Activated CD8-positive, alpha-beta memory T cell treated with anti-CD3 and anti-CD28 coated beads for 4 hours (primary cell): ENCODE measurements at places on chromosomes 5 and 9.

GRCh38 chr9:19925674-19926503 is 137.1 kb upstream of the SLC24A2 start:
- DNase-seq: peak; percentile 69

DNA sequence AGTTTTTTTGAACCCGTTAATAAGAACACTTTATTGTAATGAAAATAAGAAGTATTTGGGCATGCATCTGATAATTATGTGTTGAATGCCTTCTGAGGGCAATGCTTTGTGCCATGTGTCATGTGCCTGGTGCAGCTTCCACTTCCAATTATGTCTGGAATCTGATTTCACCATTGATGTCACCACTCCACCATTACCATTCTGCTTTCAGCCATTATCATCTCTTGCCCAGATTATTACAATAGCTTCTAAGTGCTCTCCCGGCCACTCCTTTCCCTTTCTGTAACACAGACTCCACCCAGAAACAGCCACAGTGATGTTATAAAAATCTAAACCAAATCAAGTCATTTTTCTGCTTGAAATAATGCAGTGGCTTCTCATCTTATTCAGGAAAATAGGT is 171.7 kb downstream of the C9orf152 start:
- no peak for DNase-seq

- no peak for DNase-seq
Measured at GRCh38 chr9:38406476-38407186, 14.1 kb downstream of the ALDH1B1 start.

DNA sequence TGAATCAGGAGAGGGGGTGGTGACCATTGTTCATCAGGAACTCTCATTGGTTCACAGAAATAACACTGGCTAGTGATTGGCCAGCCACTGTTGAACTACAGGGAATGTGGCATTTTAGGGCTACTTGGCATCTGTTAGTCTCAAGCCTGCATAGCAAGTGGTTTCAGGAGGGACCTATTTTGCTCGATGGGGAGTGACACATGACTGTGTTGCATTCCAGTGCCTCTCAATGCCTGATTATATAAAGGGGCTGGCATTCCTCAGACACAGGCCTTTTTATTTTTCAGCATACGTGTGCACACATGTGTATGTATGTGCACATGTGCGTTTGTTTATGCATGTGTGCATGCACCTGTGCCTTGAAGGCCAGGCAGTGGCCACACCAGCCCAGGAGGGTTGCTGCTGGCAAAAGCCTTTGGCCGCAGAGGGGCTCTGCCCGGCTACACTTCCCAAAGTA is 23.2 kb downstream of the FGD3 start:
- DNase-seq: no peak

DNA sequence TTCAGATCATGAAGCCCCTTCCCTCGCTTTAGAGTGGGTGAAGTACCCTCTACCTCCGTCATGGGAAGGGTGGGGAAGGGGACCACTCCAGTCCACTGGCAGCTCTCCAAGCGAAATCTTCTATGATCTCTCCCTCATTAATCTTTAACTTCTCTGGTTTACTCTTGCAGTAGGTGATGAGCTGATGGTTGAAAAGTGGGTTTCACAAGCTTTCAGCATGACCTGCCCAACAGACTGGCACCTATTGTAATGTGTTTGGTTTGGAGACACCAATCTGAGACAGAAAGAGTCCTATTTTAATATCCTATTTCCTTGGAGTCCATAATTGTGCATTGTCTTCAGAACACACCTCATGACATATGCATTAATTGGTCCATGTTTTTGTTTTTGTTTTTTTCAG is 70.8 kb upstream of the TGFBR1 start:
- DNase-seq: no peak

GRCh38 chr5:112656451-112656850 is 81.2 kb upstream of the APC start:
- no peak for DNase-seq

- no peak for DNase-seq
Measured at GRCh38 chr5:143760755-143761154, 51.2 kb upstream of the HMHB1 start.

DNA sequence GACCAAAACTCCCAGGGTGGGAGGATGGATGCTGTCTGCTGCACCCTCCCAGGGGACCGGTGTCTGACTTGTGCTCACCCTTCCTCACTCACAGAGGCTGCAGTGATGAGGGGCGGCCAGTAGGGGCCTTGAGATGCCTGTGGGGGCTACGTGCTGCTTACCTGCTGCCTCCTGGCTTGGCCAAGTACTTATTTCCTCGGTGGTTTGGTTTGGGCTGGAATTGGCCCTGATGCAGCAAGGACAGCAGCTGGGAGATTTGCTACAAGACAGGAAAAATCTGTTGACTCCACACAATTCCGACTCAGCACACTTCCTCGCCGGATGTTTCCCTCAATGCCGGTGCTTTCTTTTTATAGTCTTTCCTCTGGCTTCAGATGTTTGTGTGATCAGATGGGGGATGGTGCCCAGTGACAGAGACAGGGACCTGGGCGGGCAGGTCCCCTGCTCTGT is 6.6 kb downstream of the PCDH12 start:
- DNase-seq: no peak

DNA sequence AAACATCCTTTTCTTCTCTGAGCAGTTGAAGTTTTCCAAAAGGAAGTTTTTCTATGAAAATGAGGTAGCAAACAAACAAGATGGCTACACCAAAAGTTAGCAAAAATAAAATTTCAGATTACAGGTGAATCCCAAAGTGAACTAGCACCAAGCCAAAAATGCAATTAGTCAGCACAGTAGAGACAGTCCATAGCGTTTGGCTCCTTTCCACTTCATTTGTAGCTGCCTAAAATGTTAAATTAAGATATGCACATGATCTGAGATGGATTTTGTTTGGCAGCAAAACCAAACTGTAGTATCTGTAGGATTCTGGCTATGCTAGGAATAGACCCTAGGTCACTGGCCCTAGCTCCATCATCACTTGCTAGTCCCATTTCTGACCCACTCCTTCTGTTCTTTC is 45.7 kb upstream of the SHOC1 start:
- DNase-seq: no peak

DNA sequence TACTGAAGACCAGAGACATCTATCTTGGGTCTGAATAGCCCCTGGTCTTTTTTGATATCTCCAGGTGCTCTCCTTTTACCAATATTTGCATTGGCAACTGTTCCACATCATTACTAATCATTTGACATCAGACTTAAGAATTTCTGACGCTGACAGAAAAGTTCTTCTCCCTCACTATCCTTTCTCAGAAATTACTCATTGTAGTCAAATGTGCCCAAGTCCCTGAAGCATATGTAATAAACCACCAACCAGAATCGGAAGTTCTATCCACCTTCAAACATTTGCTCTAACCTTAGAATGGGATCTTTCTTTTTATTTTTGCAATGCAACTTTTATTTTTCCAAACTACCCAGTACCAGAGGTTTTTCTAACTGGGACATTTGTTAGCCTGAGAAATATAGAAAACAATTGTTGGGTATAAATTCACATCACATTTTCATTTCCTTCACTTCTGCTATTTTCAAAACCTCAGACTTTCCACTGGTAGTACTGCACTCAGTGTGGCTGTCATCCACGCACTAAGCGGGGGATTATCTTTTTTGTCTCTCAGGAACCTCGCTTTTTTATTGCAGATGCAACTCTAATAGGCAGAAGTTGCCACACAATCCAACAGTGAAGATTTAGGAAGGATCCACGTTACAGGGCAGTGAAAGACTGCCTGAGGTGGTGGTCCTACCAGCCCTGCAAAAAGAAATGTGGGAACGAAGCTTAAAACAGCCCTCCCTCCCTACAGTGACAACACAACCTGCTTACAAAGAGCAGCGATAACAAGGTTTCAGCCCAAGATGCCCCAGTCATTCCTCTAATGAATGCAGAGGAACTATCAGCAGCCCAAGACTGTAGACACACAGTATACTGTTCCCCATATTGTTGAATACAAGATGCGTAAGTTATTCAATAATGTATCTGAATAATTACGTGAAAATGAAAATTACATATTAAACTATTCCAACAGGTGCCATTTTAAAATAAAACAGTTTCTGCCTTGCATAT is 201.2 kb downstream of the EBF1 start:
- no peak for DNase-seq

DNA sequence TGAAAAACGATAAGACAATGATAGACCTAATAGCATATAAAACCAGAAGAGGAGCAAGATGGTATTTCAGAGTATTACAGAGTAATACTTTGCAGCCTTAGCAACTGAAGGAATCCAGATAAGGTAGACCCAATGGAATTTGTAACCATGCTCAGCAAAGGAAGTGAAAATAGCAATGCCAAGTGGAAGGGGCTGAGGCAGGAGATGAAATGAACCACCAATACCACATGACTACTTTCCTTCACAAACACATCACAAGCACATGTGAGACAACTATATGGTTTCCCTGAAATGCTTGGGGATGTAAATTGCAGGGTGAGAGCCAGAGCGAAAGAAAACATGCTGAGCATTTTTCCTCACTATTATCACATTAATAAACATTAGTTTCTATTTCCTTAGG is 79.8 kb upstream of the MELK start:
- DNase-seq: no peak

GRCh38 chr9:37141015-37141414 is 20.6 kb downstream of the ZCCHC7 start:
- DNase-seq: no peak

DNA sequence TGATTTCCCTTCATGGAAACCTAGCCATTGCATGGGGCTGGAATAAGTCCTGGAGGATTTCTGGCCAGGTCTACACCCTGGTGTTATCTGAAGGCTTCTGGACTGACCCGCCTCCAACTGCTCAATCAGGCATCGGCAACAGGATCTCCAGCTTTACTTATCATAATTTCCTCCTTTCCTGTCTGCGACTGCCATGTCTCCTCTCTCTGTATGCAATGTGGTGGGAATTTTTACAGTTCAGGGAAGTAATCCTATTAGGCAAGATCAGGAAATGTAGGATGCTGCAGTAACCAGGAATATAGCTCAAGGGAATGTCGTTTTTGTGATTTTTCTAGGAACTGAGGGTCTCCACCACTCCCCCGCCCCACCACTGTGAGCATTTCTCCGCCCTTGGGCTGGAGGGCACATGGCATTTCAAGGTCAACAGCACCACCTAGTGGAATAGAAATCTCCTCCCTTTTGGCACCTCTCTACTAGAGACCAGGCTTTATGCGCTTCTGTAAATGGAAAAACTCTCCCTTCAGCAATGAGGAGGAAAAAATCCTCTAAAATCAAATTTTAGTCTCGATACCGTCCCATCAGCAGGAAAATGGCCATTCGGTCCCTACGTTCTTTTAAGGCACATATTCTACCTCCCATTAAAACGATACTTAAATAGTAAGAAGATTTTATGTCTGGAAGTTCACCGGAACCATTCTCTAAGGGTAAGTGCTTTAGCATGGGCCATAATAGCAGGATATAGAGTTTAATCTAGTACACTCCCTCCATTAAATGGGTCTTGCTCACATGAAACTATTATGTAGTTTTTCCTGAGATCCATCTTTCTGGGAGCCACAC is 93.0 kb downstream of the YTHDC2 start:
- no peak for DNase-seq
